Kidney epithelial cell (primary cell): ENCODE measurements at places on chromosomes 3 and 15.
A peak's percentile ranks its signal among the peaks of the same experiment; 100 is the strongest.

GRCh38 chr3:118181274-118181673 lies 853.4 kb downstream of the IGSF11 start:
- DNase-seq: no peak

- DNase-seq: no peak
Observed at GRCh38 chr3:158731486-158731885, 771 bp downstream of the RARRES1 start.

GRCh38 chr3:25781758-25782594 lies 1.3 kb downstream of the NGLY1 start:
- DNase-seq: no peak

DNA sequence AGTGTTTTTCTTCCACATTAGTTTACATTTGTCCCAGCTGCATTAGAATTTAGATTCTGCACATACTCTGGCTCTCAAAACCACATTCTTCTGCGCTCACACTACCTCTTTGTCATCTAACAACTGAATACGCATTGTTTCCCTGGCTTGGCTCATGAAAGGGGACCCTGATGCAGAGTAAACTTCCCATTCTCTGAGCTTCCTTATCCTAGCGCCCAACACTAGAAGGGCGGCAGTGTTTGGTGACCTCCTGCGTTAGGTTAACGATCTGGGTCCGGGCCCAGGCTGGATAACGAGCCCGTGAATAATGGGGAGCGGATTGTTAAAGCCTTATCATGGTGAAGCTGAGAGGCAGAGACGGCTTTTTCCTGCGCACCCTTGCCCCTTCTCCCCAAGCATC lies 63.9 kb downstream of the ETV5 start:
- DNase-seq: no peak

- DNase-seq: no peak
Observed at GRCh38 chr3:134527037-134527436, 41.2 kb downstream of the CEP63 start.

DNA sequence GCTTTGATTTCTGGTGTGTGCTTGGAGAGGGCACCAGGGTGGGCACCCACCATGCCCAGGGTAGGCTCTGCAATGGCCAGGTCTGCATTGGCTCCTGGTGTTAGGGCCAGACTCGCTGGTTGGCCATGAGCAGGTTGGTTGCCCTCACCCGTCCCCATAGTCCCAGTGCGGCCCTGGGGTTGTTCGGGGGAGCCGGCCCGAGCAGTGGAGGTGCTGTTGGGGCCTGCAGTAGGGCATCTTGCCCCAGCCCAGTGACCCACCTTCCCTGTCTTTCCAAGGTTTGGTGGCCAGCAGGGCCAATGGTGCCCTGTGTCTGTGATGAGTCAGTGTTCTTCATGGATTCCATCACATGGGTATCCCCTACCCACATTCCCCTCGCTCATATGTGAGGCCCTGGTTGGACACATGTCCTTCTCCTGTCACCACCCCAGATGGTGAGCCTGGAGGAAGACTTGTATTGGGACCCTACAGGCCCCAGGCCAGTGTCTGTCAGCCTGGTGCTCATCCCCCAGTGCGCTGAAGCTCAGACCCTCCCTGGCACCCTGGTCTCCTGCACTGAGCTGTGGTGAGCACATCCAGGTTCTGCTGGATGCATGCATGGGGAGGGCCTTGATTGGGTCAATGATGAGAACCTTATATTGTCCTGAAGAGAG lies 190.1 kb downstream of the UBE3A start:
- no peak for DNase-seq

DNA sequence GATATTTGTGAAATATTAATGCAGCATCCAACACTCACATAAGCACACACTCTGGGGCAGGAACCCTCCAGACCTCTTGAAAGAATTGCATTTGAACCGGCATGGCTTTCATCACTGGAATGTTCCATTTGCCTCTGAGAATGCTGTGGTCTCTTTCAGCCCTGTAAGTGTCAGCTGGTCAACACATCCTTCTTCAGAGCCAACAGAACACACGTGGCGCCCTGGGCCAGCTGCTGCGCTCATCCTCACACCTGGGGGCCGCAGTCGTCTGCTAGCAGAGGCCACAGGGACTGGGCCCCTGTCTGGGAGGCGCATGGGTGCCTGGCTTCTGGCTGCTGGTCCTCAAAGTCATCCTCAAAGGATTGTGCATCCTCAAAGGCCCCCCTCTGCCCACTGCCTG lies 71.4 kb upstream of the HERC1 start:
- no peak for DNase-seq

DNA sequence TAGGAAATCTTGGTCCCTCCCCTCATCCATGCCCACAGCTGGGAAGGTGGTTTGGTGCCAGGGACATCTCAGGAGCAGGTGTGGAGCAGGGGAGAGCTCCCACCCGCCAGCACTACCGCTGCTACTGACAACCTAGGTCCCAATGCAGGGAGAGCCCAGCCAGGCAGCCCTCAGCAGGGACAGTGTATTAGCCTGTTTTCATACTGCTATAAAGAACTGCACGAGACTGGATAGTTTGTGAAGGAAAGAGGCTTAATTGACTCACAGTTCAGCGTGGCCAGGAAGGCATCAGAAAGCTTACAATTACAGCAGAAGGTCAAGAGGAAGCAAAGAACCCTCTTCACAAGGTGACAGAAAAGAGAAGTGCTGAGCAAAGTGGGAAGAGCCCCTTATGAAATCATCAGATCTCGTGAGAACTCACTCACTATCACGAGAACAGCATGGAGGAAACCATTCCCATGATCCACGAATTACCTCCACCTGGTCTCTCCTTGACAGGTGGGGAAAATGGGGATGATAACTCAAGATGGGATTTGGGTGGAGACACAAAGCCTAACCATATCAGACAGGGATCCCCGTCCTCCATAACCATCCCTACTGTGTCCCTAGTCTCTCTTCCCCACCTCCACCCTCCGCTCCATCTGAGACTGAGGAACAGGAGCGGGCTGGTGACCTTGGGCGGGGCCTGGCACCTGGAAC lies 218.6 kb downstream of the TBC1D2B start:
- no peak for DNase-seq

- peak; percentile 63 for DNase-seq
Observed at GRCh38 chr15:78565097-78565950, at the start of gene CHRNA5. CHRNA5 (plus strand) TSS chr15:78565520; CDS start chr15:78565720, 200 bp downstream.

GRCh38 chr3:37701734-37702433 lies 159.8 kb upstream of the CTDSPL start:
- no peak for DNase-seq

DNA sequence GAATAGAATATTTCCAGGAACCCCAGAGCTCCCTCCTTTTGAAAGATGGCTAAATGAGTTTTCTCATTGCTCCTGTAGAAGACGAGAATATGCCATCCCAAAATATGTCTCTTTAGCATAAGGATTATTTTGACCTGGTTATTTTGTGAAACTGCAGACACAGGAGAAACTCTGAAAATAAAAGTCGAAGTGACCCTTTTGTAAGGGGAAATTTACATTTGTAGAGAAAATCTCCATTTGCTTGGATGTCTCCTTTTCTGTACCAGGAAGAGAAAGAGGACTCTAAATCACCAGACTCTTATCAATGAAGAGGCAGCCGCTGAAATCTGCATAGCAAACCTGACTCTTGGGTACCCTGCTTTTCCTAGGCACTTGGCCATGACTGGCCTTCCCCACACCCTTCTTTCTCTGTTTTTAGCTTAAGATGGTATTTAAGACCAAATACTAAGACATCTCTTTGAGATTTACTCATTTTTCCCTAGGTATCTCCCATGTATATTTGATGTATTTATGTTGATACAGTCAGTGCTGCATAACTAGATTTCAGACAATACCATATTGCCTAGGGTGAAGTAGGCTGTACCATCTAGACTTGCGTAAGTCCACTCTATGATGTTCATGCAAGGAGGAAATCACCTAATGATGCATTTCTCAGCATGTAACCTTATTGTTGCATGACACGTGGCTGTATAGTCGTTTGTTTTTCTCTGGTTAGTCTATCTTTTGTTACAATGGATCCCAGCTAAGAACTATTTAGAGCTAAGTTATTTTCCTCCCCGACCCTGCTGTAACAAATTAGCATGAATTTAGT lies 98.2 kb upstream of the UBE3A start:
- no peak for DNase-seq

GRCh38 chr3:109545746-109546145 lies 208.4 kb upstream of the DPPA4 start:
- no peak for DNase-seq

- no peak for DNase-seq
Observed at GRCh38 chr3:141392897-141393734, 24.8 kb downstream of the ZBTB38 start.

- DNase-seq: no peak
Observed at GRCh38 chr3:178628037-178628436, 91.8 kb downstream of the KCNMB2 start.

DNA sequence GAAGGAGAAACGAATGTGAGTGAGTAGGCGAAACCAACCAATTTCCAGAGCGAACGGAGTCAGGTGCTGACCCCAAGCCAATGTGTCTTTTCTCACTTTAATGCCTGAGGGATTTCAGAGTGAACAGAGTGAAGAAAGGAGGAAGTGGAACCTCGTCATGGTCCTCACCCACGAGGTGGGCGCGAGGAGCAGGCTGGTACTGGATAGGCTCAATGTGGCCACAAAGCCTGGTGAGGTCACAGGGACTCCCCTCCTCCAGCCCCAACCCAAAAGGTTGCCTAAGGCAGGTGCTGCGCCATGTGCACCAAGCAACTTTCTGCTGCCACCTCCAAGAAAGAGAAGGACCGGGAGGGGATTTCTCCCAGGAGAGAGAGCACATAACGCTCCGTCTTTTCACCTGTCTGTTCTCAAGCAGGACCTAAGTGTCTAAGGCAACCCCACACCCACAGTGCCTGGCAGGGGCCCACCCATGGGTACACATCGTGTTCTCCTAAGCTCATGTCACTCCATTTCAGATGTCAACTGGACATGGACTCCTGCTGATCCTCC lies 3.8 kb downstream of the NRROS start:
- DNase-seq: no peak

- no peak for DNase-seq
Observed at GRCh38 chr15:49573421-49573820, 47.2 kb downstream of the FAM227B start.

DNA sequence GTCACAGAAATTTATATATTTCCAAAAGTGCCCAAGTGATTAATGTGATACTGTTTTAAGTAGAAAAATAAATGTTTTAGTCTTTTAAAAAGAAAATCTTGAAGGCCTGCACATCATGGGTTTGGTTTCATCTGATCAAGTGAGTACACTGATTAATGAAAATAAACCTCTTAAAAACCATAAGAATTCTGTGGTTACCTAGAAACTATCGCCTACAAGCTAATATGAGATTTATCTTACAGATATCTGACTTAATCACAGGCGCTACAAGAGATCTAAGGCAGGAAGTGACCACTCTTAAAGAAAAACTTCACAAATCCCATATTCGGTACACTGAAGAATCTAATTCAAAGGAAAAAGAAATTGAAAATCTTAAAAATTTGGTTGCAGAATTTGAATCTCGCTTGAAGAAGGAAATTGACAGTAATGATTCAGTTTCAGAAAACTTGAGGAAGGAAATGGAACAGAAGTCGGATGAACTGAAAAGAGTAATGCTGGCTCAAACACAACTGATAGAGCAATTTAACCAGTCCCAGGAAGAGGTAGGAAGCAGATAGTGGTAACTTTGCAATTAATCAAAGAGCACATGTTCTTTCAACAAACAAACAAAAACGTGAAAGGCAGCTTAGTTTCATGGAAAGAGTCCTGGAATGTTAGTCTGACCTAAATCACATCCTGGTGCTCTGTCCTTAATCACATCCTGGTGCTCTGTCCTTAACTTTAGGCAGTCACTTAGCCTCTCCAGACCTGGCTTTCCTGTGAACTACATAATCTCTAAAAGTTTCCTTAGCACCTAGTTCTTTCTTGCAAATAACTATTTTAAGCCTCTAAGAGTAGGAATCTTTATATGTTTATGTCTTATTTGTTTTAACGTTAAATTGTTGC lies 131.8 kb downstream of the CCNL1 start:
- no peak for DNase-seq

- no peak for DNase-seq
Observed at GRCh38 chr3:123683505-123684154, 98.8 kb upstream of the HACD2 start.

GRCh38 chr3:98734735-98735134 lies 28.4 kb upstream of the ST3GAL6 start:
- DNase-seq: no peak

DNA sequence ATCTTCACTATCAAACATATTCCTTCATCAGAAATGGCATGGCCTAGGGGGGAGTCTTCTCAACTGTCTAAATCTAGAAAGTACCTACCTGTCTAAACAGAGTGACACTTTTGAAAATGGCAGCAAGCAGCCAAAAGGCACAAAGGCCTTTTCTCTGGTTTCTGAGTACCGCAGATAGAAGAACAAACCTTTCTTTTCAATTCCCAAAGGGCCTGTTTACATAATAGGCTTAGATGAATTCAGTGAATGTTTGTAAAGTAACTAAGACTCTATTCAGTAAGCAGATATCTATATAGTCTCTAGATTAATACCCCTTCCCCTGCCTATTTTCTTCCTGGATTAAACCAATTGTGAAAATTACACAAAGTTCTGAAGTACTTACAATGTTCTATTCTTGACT lies 7.1 kb downstream of the MYEF2 start:
- no peak for DNase-seq

DNA sequence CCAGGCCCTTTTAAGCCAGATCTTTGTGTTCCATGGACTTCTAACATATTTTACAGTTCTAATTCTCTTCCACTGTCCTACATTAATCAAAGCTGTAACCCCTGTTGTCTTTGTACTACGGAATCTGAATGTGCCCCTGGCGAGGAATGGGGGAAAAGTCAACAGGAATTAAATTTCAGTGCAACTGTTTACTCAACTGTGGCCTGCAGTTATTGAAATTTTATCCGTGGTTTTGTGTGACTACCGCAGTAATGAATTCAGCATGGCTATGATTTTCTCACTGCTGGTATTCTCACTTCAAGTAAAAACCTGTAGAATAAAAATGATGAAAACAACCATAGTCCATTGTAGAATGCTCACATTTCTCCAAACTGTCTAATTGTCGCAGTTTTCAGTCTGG lies 388.0 kb downstream of the FOXP1 start:
- no peak for DNase-seq

- DNase-seq: no peak
Observed at GRCh38 chr3:178063461-178063860, 472.8 kb upstream of the KCNMB2 start.

DNA sequence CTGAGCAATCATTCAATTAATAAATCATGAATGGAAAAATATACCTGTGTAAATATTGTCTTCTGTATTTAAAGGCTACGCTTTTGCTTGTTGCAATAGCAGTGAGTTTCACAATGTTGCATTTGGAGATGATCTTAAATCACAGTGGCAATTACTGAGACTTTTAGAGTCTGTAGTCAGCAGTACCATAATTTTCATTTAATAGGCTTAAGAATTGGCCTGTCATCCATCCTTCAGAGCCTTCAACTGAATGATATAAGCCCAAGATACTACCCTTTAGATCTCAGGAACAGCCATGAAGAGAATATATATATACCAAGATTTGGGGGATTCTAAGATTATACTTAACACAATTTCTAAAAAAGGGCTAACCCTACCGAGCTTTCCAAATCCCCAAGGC lies 458.1 kb downstream of the GBE1 start:
- DNase-seq: no peak

DNA sequence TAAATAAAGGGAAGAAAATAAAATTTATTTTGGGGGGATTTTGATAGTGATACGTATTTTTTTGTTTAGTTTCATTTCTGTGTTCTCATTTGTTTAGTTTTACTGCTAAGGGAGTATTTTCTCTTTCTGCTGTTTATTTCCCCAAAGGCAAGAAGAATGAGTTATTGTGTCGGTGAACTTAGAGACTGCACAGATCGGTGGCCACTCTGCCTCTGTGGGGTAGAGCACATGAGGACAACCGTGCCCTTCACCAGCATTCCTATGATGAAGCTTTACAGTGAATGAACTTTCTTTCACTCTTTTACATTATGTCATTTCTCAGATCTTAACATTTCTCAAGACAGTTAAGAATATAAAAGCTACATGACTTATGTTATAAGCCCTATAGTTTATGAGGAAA lies 214.4 kb downstream of the OCA2 start:
- DNase-seq: no peak
